KG1 (cell line): ENCODE measurements at places on chromosomes 4 and X.

DNA sequence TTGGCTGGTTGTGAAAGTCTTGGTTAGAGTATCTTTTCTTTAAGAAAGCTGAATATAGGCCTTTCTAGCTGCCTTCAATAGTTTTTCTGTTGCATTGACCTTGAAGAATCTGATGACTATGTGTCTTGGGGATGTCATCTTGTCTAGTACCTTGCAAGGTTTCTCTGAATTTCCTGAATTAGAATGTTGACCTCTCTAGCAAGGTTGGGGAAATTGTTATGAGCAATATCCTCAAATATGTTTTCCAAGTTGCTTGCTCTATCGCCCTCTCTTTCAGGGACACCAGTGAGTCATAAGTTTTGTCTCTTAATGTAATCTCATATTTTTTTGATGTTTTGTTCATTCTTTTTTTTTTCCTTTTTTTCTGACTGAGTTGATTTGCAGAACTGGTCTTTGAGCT is 194.7 kb downstream of the RAB28 start:
- no peak for DNase-seq

DNA sequence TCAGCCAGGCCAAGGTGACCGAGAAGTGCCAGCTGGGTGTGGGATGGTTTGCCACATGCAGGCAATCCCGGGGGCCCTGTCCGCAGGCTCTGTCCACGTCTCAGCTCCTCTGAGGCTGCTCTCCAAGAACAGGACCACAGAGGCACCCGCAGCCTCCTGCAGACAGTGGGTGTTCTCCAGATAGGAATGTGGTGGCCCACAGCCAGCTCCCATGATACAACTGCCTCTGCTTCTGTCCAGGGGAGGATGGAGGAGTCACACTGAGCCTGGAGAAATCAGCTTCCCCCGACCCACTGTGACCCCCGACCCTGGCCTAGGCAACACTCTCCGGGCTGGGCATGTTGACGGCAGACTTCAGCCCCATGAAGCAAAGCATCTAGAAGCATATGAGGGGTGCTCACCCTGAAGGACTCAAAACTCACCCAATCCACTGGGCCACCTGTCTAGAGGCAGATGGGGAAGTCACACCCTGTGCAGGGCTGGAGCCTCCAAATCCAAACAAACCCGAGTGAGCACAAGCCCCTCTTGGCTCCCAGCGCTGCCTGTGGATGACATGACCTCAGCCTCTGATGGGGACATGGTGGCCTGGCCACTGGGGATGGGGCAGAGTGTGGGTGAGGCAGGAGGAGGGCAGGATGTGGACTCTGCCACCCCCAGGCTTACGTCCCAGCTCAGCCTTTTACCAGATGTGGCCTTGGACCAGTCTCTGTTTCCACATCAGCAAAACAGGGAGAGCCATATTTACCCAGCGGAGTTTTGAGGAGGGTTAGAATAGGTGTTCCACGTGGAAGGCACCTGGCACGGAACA is 102.3 kb downstream of the PSAPL1 start:
- DNase-seq: no peak

- DNase-seq: no peak
Observed at GRCh38 chr4:128553686-128554515, 255.6 kb upstream of the JADE1 start.

DNA sequence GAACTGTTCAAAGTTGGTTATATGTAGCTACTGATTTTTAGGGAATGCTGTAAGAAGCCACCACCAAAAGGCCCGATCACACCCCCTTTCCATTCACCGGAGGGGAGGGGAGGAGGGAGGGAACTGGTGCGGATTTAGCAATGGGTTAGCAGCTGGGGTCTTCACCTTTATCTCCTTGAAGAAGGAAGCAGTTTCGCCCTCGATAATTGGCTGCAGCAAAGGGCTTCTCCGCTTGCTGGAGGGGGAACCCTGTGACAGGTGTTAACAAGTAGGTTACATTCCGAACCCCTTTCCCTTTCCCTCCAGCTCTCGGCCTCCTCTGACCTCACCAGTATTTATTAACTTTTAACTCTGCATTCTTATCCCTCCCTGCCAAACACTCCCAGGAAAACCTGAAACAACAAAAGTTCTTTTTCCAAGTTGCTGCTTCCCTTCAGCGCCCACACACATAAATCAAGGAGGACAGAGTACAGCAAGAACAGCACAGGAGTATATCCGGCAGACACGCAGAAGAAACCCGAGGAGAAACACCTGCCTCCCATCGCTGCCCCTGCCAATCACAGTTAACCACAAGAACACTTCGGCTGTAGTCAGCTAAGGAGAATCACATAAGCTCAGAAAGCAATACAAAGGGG is 39.8 kb upstream of the NAP1L5 start:
- DNase-seq: no peak

DNA sequence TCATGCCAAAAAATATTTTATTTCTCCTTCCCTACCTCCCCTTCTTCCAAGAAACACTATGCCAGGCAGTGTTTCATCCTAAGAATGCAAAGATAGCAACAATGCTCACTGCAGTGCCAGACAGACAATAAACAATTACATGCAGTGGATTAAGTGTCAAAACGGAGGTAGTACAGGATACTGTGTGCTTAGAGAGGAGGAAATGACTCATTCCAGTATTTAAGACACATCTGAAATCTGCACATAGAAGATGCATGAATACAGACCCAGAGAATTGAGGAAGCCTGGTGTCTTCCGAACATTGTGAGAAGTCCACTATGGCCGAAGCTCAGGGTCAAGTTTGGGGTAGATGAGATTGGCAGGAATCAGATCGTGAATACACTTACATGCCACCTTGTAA is 326.4 kb downstream of the PPP3CA start:
- peak; percentile 58 for DNase-seq

- DNase-seq: no peak
Observed at GRCh38 chr4:119722670-119723069, 94.1 kb upstream of the PDE5A start.
